ENCODE measurements at places on chromosomes 1 and 21.

- DNase-seq = no peak
Measured at GRCh38 chr1:208766832-208767231, 522.6 kb upstream of the PLXNA2 start.

DNA sequence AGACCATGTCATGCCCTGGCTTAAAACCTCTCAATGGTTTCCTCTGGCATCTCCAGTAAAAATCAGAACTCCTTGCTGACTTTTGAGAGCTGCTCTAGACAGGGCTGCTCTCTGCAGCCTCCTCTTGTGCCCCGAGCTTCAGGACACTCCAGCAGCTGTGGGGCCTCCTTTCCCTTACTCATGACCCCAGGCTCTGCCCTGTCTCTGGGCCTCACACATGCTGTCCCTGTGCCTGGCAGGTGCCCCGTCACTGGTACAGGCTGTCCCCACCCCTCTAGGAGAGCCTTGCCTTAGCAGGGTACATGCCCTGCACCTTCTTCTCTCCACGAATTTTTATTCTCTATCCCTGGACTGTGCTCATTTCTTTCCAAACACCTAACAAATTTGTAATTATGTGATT, 43.2 kb downstream of the HIVEP3 start:
- no peak for DNase-seq

- DNase-seq = no peak
Measured at GRCh38 chr21:39685991-39686390, 59.0 kb upstream of the IGSF5 start.

- DNase-seq = no peak
Measured at GRCh38 chr1:96306809-96307560, 414.6 kb upstream of the PTBP2 start.

DNA sequence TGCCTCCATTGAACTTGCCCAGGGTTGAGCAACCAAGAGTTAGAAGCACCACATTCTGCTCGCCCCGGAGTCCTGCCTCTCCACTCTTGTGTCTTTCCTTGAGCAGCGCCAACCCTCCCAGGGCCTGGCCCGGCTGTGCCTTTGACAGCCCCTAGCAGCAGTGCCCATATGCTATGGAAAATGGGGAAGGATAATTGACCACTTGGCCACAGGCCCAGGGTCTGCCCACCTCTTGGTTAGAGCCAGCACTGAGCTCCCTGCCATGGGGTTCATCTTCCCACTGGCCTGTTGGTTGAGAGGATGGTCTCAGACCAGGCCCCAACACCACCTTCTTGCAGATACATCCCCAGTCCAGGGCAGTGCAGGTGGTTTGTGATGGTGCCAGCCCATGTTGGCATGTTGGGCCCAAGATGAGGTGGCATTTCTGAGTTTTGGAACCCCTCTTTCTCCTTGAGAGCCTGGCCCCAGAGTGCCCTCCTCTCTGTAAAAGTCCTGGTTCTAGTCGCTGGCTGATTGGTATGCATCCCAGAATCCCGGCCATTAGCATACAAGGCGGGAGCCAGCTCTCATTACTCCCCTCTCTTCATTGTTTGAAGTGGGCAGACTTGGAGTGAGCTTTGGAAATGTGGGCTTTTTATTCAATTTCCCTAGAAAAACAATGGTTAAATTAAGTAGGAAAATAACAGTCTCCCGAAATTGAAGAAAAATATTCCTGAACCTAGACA, 7.6 kb downstream of the ARHGEF10L start:
- no peak for DNase-seq

DNA sequence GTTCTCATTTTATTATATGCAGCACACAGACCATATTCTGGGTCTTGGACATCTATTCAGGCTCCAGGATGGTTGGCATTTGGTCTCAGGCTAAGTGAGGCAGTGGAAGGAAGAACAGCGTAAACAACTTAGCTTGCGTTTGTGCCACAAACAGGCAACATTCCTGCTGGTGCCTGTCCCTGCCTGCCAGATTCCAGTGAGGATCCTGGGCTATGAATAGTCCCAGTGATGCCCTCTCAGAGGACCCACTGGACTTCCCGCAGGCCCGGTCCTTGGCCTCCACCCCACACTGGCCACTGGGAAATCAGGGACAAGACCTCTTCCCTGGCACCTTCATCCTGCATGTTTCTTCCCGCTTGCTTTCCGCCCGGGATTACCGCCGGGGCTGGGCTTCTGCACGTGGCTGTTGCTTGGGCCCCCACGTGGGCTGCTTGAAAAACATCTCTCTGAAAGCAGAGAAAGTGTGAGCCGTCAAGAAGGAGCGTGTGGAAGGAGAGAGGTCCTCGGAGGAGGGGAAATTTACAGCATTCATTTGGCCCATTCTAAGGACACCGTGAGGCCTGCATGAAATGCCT, 145.1 kb upstream of the WNT4 start:
- no peak for DNase-seq

DNA sequence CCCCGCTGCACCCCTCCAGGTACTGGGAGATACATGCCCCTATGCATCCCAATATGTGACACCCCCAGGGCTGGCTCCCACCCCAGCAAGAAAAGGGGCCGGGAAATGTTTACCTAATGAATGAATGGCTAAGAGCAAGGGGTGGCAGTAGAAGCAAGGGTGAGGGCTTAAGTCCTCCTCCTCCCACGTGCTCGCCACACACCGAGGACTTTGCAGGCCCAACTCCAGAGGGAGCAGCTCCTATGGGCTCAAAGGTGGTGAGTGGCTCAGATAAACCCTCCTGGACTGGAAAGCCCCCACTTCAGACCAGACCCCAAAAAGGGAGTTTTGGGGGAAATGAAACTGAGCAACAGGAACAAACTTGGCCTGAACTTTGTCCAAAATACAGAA, 11.4 kb downstream of the SLC45A3 start:
- no peak for DNase-seq

All from activated T-helper 1 cell treated with anti-CD3 and anti-CD28 coated beads, Interleukin-2, amount 50 U/mL, for 16 hours (primary cell).